ENCODE measurements at places on chromosomes 11 and 22.

GRCh38 chr22:50739279-50739691, 1.3 kb downstream of the ACR start:
- DNase-seq, result no peak

DNA sequence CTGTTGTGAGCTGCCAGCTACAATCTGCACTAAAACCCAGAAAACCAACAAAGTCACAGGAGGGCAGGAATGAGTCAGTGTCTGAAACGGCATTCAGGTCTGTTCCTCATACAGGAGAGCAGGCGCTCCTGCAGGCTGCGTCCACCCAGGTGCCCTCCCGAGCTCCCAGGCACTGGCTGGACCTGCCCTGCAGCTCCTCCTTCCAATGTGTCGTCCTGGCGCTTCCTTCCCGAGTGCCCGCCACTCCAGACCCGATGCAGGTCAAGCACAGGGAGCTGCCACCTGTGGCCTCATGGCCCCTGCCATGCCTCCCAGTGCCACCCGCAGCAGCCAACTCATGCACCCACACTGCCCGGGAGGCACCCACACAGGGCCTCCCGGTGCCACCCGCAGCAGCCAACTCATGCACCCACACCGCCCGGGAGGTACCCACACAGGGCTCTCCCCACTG, 12.0 kb downstream of the BRD1 start:
- DNase-seq, result no peak

DNA sequence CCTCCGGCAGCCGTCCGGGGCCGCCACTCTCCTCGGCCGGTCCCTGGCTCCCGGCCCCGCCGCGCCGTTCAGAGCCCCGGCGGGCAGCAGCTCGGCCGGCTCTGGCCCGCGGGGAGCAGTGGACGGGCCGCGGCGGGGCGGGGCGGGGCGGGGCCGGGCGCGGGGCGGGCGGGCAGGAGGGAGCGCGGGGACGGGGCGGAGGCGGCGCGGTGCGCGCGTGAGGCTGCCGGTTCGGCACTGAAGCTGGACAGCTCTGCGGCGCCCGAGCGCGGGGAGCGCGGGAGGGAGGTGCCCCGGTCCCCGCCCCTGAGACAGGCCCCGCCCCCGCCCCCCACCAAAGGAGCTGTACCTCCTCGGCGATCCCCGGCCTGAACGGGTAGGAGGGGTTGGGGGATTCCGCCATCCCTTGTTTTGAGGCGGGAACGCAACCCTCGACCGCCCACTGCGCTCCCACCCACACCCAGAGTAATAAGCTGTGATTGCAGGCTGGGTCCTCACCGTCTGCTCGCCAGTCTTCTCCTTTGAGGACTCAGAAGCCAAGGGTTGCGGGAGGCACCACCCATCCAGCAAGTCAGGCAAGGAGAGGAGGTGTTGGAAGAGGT, at the start of gene DRD2:
DRD2 (minus strand) TSS at position 239 of the 602 bp plus-strand sequence. CDS start 50,747 bp downstream, outside the sequence.
- DNase-seq, result no peak

DNA sequence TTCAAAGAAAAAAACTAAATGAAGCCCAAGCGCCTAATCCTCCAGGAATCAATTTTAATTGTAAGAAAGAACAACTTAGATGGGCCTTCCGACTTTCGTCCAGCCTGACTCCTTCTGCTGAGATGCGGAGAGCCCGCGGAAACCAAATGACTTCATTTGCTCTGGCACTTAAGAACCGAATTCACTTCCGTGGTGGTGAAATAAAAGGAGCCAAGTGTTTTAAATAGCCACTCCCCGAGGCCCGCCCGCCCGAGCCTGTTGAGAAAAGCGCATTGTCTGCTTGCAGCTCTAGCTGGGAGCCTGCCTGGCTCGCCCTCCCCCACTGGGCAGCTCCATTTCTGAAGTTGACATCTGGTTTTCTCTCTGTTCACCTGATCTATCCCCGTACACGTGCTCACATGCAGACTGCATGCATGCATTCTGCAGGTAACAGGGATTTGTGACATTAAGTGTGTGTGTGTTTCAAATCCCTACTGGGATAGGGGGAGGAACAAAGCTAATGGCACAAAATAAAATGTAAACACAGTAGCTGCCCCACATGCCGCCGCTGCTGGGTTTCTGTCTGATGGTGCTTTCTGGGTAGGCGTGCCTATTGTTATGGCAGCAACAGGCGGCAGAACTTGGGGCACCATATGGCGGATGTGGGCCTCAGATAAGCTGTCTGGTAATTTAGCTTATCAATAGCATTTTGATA, 6.2 kb downstream of the TEAD1 start:
- no peak for DNase-seq

DNA sequence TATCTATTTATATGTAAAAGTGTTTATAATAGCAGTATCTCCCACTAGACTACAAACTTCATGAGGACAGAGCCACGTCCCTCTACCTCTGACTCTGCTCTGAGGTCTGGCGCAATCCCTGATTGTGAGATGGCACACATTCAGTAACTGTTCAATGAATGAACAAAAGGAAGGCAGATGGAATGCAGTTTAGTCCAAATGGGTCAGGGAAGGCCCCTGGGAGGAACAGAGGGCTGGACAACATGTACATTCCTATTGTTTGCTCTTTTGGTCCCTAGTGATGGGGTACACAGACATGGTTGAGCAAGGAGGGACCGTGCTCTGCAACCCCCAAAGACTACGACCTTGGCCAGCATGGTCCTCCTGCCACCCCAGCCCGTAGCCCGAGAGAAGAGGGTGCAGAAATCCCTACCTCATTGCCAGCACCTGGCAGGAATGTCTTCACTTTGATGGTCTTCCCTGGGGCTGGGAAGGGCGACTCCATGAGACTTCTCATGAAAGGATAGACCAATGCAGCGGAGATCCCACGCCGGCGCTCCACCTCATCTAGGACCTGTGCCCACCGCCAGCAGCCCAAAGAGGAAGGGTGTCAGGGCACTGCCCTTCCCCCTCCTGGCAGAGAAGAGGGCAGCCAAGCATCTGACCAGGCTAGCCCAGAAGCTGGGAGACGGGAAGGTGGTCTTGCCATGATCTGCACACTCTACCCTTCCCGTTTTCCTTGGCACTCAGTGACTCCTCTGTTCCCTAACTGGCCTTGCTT, 24.3 kb downstream of the RPL27A start:
- DNase-seq, result no peak

GRCh38 chr11:113202431-113202830, 112.0 kb upstream of the TTC12 start:
- DNase-seq, result no peak

GRCh38 chr11:78282821-78283220, 94.1 kb downstream of the USP35 start:
- DNase-seq, result no peak

- DNase-seq, result no peak
Measured at GRCh38 chr11:69193629-69194028, 37.9 kb downstream of the SMIM38 start.

DNA sequence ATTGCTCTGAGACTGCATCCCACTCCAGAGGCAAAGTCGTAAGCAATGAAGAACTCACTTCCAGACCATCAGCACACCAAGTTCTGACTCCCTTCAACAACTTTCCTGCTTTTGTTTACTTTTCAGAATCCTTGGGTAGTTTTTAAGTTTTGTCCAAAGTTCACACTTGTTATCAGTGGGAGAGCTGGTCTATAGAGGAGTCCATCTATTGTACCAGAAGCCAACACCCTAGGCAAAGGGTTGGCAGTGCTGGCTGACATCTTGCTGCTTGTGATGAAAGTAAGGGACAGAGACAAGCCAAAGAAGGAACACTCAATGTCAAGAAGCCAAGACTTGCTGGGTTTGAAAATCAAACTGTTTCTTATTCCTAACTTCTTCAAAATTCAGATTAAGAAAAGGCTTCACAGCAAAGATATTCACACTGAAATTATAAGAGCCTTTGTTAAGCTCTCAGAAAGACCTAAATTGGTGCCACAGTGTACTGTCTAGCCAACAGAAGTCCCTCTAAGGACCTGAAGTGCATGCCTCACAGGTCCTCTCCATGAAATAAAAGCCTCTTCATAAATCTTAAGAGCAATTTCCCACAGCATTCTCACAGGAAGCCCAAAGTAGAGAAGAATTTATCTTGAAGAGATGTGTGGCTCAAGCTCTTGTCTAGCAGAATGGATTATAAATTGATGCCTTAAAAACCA, 21.5 kb upstream of the LINC01488 start:
- DNase-seq, result no peak

GRCh38 chr22:45649809-45650208, 21.8 kb upstream of the ATXN10 start:
- no peak for DNase-seq

DNA sequence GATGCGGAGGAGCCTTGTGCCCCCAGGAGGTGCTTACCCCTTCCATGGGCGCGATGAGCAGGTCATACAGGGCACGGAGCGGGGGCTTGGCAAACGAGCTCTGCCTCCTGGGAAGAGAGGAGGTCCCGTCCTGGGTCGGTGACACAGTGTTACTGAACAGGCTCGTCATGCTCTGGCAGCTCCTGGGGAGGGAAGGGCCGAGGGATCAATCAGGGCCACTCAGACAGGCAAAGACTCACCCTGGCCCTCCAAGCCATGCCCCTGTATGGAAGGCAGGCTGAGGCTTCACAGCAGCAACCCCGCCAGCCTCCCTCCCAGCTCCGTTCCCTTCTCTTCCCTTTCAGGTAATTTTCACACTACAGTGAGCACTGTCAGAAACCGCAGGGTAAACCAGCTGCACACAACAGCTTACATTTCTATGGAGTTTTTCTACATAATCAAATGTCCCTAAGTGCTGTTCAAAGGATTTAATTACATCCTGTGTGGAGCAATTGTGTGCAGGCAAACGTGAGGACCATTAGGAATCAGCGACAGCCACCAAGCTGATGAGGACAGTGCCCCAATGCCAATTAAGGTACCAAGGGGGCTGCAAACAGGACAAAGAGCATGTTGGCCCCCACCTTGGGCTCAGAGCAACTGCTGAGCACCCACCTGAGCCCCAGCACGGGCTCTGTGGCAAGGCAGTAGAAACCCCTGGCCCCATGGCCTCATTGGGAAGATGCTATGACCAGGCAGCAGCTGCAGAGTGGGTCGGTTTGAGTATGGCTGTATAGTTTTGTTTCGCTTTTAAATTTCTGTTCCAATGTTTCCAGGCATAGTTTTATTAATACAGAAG, 95.4 kb upstream of the PITPNB start:
- DNase-seq, result no peak

DNA sequence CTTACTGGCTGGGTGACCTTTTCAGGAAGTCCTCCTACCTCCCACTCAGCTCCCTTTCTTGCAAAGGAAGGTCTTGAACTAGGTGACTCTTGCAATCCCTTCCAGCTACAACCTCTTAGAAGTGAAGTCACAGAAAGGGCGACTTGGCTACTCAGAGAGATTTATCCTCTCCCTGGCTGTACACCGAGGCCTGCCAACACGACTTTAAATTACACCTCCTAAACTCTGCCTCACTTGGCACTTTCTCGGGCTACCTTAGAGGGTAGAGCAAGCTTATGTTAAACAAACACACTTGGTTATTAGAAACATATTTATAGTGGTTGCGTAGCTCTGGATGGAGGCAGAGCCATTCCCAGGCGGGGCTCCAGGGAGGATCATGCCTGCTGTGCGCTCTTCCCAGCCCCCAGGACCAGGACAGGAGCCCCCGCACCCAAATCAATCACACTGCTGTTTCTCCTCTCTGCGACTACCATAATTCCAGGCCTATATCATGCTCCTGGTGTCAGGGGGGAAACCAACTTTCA, 358.4 kb downstream of the BUD13 start:
- no peak for DNase-seq

GRCh38 chr11:18567081-18567480, 21.5 kb downstream of the UEVLD start:
- DNase-seq, result no peak

- no peak for DNase-seq
Measured at GRCh38 chr11:122304973-122305372, 189.0 kb upstream of the BLID start.

DNA sequence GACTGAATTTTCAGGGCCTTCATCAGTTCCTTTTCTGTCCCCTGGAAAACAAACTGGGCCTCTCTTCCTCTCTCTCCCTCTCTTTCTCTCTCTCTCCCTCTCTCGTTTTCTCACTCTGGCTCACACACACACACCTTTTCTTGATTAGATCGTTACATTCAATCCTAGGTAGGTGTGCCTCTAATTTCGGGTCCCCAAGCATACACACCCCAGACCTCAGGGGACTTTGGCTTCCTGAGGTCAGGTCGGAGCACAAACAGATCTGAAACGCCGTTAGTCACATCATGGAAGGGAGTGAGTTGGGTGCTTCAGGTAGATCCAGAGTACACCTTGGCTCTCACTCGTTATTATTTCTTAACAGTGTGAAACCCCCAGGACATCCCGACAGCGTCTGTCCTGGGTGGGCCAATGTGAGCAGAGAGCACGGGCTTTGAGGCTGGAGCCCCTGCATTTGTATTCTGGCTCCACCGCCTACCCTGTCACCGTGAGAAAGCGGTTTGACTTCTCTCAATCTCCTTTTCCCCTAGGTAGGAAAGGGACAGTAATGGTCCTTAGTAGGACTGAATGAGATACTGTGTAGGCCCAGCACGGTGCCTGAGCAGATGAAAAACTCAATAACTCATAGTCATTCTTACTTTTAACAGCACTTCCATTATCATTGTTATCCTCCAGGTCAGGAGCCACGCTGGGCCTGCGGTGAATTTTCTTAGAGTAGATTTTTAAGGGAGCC, 37.3 kb upstream of the POU2AF1 start:
- DNase-seq, result no peak

GRCh38 chr11:1073261-1073724, 1.4 kb upstream of the MUC2 start:
- no peak for DNase-seq

GRCh38 chr11:72309074-72309598, 65.2 kb upstream of the PHOX2A start:
- no peak for DNase-seq

DNA sequence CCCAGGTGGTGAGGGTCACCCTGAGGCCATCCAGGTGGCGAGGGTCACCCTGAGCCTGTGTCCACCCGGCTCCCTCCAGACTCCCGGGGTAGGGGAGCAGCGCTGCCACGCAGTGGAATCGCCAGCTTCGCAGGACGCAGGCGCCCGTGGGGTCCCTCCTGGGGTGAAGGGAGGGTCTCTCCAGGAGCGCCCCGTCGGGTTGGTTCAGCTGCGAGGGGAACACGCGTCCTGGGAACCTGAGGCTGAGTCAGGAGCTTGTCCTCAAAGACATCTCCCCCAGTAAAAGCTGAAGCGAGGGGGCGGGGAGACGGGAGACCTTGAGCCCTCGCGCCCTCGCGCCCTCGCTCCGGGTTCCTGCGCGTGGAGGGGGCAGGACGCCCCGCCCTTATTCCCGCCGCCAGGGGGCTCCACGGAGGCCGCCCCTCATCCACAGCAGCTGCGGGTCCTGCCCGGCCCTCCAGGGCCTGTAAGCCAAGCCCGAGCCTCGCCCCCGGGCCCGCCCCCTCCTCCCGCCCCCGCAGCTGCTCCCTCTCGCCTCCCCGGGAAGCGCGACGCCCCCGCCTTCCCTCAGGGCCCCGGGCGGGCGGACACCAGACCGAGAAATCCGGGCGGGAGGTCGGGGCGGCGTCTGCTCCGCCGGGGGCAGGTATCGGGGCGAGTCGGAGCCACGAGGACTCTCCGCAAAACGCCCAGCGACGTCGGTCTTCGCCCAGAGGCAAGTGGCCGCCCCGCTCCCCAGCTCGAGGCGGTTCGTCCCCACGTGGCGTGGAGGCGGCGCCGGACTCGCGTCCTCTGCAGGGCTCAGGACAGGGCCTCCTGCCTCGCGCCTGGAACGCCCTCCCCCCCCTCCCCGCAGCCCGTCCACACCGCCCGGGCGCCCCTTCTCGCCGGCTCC, 22.8 kb downstream of the PIM3 start:
- DNase-seq, result no peak

GRCh38 chr11:46469926-46470325, 78.3 kb upstream of the CHRM4 start:
- no peak for DNase-seq
